ENCODE measurements at places on chromosomes 12 and 14.

GRCh38 chr12:50727466-50727865 lies 36.4 kb upstream of the ATF1 start:
- no peak for DNase-seq

DNA sequence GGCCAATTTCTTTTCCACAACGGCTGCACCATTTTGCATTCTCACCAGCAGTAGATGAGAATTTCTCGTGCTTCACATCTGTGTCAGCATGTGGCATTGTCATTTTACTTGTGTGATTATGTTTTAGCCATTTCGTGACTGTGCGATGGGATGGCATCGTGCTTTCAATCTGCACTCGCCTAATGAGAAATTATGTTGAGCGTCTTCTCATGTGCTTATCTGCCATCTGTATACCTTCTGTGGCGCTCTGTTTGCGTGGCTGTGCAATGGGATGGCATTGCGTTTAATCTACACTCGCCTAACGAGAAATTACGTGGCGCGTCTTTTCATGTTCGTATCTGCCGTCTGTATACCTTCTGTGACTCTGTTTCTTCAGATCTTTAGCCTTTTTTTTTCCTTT lies 14.9 kb upstream of the GPR132 start:
- DNase-seq: no peak

DNA sequence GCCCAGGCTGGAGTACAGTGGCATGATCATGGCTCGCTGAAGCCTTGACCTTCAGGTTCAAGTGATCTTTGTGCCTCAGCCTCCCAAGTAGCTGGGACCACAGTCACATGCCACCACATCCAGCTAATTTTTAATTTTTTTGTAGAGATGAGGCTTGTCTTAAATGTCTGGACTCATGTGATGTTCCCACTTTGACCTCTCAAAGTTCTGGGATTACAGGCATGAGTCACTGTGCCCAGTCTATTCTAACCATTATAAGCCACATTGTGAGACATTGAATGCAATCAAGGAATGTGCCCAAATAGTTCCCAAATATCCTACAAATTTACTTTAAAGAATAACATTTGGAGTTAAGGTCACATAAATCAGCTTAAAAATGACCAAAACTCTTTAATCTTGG lies 130.7 kb upstream of the ARID2 start:
- DNase-seq: no peak

GRCh38 chr14:92323916-92324818 lies 1.2 kb downstream of the SLC24A4 start:
- DNase-seq: no peak

DNA sequence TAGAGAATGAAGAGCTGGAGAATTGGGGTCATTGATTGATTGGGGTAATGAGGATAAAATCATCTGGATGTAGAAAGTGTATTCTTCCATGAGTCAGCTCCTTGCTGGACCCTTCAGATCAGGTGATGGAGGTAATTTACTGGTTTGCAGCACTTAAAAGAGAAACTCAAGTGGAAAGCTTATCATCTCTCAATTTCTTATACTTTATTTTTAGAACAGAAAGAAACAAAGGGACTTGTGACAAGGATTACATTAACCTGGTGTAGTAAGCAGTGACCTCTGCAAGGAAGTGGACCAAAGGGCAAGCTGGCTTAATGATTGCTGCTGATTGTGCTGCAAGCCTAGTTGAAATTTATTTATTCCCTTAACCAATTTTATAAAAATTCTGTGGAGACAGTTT lies 405.0 kb downstream of the TRHDE start:
- DNase-seq: no peak

Data from fibroblast of mammary gland (primary cell).